Activated T-helper 1 cell treated with anti-CD3 and anti-CD28 coated beads, Interleukin-12 subunit alpha, Interleukin-12 subunit beta, Interleukin-2, Interleukin-4 antibody, amounts not matched to agents 30 ng/mL and 10 ng/mL and 1 ng/mL, durations not matched to agents 14 hours and 24 hours and 36 hours (primary cell): ENCODE measurements at places on chromosomes 3 and 15.
A peak's percentile ranks its signal among the peaks of the same experiment; 100 is the strongest.

DNA sequence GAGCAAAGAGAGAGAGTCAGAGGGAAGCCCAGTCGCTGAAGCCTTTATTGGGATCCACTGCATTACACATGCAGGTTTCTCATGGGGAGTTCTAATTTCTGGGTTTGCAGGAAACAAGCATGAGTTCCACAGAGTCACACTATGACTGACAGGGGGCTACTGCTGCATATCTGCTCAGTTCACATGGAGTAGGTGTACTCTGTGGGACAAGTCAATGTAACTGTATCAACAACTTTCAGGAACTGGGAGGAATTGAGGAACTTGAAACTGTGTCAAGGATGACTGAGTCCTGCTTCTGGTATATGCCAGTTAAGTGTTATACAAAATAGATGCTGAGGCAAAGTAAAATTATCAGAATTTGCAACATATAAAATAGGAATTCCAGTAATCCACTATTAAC is 110.8 kb downstream of the NPAP1 start:
- H3K36me3 ChIP-seq = no peaks in the 10 kb centered on the region
- H3K4me1 ChIP-seq = no peaks in the 10 kb centered on the region
- DNase-seq = no peak
- H3K27ac ChIP-seq = no peak overlapping the region

DNA sequence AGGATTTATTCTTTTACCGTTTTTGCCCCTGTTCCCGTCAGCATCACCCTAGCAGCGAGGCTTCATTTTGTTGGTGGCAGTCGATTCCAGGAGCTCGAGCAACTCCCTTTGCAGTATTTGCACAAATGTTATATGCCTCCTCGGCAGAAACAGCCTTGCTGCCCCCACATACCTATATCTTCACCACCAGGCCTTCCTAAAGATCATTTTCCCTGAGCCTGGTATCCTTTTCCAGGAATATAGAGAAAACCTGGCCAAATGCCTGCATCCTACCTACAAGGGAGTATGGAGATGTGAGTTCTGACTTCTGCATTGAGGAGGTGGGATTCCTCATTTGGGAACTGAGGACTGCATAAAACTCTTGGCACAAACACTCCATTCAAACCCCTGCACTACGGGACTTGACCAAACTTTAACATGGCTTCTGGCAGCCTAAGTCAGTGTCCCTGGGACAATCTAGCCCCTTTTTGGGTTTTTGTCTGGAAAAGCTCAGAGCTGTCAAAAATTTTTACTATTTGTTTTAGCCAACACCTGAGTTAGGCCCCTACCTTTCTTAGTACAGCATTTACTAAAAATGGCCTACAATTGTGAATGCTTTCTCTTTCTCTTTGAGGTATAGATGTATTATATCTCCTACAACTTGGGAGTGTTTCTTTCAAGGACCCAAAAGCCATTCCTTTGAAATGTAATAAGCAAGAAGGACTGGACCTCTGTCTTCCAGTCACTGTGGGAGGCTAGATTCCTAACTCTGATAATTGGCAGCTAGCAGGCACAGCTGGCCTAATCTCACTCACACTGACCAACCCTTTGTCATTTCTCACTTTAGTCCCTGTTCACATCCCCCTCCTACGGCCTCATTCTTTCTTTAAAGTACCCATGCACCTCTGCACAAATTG is 12.1 kb upstream of the UBE2Q2 start:
- no peak overlapping the region for H3K4me3 ChIP-seq
- H3K27me3 ChIP-seq = peaks cover 5% of the 10 kb centered on the region
- no peak overlapping the region for H3K27ac ChIP-seq
- H3K36me3 ChIP-seq = peaks cover 1% of the 10 kb centered on the region
- peaks cover 13% of the 10 kb centered on the region for H3K4me1 ChIP-seq
- DNase-seq = no peak

GRCh38 chr15:27353856-27354255 is 382.9 kb downstream of the GABRG3 start:
- no peaks in the 10 kb centered on the region for H3K36me3 ChIP-seq
- DNase-seq = no peak

DNA sequence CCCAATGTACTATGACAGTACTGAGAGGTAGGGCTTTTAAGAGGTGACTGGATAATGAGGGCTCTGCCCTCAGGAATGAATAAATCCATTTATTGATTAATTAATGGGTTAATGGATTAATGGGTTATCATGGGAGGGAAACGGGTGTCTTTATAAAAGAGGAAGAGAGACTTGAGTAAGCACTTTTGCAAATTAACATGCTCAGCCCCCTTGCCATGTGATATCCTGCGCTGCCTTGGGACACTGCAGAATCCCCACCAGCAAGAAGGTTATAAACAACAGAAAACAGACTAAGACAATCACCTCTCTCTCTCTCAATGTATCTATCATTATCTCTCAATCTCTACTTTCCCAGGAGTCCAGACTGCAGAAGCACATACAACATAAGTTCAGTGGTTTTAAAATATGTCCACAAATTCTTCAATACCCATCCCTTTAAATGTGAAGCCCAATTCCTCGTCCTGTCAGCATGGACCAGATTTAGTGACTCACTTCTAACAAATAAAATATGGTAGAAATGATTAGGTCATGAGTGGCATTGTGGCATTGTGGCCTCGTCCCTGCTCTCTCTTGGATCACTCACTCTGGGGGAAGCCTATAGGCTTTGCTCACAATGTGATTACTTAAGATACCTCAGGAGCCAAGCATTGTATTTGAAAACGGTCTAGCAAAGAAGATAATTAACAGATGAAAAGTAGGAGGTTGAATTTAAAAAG is 40.0 kb upstream of the IL12A start:
- DNase-seq = no peak
- no peak overlapping the region for H3K27ac ChIP-seq
- peaks cover 23% of the 10 kb centered on the region for H3K27me3 ChIP-seq
- H3K36me3 ChIP-seq = no peaks in the 10 kb centered on the region
- H3K4me1 ChIP-seq = no peaks in the 10 kb centered on the region
- no peak overlapping the region for H3K4me3 ChIP-seq

- H3K4me3 ChIP-seq = peak overlapping the region; percentile 74
- H3K27me3 ChIP-seq = peaks cover 65% of the 10 kb centered on the region
- no peaks in the 10 kb centered on the region for H3K36me3 ChIP-seq
- peaks cover 45% of the 10 kb centered on the region for H3K4me1 ChIP-seq
Measured at GRCh38 chr15:40927873-40928806, 1.0 kb upstream of the DLL4 start.
